Osteoblast (primary cell): ENCODE measurements at places on chromosomes 3 and 15. TPM values are rescaled to one million over a fixed set of nuclear protein-coding genes. Genes with fewer than 3 reads are reported as not detected.

GRCh38 chr15:82315519-82316246 is 33.6 kb downstream of the GOLGA6L10 start:
- H3K4me1 ChIP-seq, result no peaks in the 10 kb centered on the region
- H3K36me3 ChIP-seq, result no peaks in the 10 kb centered on the region
- no peak for DNase-seq
- H3K27ac ChIP-seq, result no peak overlapping the region
- H3K4me3 ChIP-seq, result no peak overlapping the region

DNA sequence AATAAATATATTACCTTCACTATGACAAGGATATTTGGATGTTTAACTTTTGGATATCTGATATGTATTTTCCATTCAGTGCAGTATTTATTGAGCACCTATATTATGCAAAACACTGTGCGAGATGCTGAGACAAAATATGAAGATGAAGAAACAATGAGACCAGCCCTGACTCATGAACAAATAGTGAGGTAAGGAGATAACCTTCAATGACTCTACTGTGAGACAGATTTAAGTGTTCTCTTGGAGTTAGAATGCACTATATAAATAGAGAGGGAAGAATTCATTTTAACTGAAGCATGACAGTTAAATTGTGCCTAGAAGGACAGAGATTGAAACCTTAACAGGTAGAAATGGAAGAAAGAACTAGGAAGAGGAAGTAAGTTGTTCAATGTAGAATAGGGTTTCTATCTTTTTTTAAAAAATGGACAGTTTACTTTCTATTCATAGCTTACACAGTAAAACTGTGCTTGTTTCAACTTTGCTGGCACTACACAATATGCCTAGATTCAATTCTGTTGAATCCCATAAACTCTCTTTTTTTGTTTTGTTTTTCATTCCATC is 124.2 kb downstream of the ZBTB20 start:
- H3K27me3 ChIP-seq, result no peaks in the 10 kb centered on the region
- no peak for DNase-seq
- H3K27ac ChIP-seq, result no peak overlapping the region

GRCh38 chr15:25972141-25972675 is 109.1 kb upstream of the ATP10A start:
- no peaks in the 10 kb centered on the region for H3K4me1 ChIP-seq
- no peaks in the 10 kb centered on the region for H3K36me3 ChIP-seq
- no peak for DNase-seq
- H3K27me3 ChIP-seq, result no peaks in the 10 kb centered on the region
- H3K27ac ChIP-seq, result no peak overlapping the region

DNA sequence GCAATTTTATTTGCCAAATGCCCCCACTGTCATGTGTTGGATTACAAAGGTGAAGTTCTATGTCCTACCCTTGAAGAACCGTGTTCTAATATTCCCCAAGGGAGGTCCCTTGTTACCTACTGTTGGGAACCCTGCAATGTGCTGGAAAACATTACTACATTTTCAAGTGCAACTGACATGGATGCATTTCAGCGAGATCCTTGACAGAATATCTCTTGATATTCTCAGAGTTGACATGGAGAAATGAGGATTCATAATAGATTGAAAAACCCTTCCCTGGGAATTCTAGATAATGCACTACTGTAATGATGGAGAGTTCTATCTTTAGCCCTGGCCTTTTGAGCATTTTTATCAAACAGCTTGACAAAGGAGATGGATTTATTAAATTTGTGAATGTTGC is 397.4 kb downstream of the FEZF2 start:
- no peaks in the 10 kb centered on the region for H3K36me3 ChIP-seq
- H3K27ac ChIP-seq, result no peak overlapping the region
- no peak overlapping the region for H3K4me3 ChIP-seq
- no peaks in the 10 kb centered on the region for H3K27me3 ChIP-seq

DNA sequence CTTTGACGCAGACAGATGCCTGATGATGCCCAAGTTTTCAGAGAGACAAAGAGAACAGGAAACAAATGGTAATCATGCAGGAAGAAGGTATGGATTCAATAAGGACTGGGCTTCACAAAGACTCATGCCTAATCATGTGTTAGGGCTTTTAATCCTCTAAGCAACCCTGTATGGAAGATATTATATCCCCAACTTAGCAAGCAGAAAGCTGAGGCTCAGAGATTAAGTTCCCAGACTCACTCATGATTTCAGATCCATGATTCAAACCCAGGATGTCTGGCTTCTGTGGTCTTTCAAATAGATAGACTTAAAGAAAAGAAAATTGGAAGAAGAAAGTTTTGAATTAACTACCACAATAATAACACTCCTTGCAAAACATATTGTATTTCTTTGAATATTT is 4.1 kb upstream of the CLASP2 start:
- H3K36me3 ChIP-seq, result no peaks in the 10 kb centered on the region
- H3K4me1 ChIP-seq, result peaks cover 12% of the 10 kb centered on the region
- no peaks in the 10 kb centered on the region for H3K27me3 ChIP-seq
- H3K4me3 ChIP-seq, result no peak overlapping the region
- no peak for DNase-seq

DNA sequence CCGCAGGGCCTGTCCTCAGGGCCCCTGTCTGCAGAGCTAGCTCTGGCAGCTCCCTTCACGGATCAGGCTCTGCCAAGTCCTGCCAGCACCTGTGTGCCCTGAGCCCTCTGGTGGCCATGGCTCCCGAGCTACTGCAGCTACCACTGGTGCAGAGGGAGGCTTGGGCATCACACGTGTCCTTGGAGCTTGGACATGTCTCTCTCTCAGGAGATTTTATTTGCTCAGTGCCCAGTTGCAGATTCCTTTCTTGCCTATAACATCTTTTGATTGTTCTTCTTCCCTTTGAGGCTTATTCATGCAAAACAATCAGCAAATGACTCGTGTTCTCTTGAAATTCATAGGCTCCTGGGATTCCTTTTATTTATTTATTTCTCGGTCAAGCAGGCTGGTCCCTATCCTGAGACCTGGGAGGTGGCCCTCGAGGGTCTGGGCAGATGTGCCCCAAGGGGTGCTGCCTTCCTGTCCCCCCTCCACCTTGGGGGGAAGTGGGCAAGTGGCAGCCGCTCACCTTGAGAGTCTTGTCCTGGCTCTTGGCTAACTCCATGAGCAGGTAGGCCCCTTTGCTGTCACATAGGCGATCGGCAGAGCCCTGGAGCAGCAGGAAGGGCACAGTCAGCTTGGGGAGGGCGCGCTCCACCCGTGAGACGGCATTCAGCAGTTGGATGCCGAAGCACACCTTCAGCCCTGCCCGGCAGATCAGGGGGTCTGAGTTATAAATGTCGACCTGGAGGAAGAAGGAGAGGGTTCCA is 21.9 kb downstream of the ABTB1 start:
- H3K4me1 ChIP-seq, result peaks cover 34% of the 10 kb centered on the region
- peak; percentile 43 for DNase-seq
- H3K4me3 ChIP-seq, result no peak overlapping the region
- no peaks in the 10 kb centered on the region for H3K27me3 ChIP-seq
- no peak overlapping the region for H3K27ac ChIP-seq

- DNase-seq, result no peak
- H3K27me3 ChIP-seq, result no peaks in the 10 kb centered on the region
- H3K36me3 ChIP-seq, result peaks cover 45% of the 10 kb centered on the region
- H3K27ac ChIP-seq, result no peak overlapping the region
Measured at GRCh38 chr15:44646460-44646859, 17.0 kb downstream of the SPG11 start.

GRCh38 chr3:41288785-41289184 is 89.5 kb downstream of the CTNNB1 start:
- DNase-seq, result no peak
- no peaks in the 10 kb centered on the region for H3K27me3 ChIP-seq
- H3K4me3 ChIP-seq, result no peak overlapping the region
- H3K36me3 ChIP-seq, result no peaks in the 10 kb centered on the region
- no peak overlapping the region for H3K27ac ChIP-seq
- no peaks in the 10 kb centered on the region for H3K4me1 ChIP-seq

DNA sequence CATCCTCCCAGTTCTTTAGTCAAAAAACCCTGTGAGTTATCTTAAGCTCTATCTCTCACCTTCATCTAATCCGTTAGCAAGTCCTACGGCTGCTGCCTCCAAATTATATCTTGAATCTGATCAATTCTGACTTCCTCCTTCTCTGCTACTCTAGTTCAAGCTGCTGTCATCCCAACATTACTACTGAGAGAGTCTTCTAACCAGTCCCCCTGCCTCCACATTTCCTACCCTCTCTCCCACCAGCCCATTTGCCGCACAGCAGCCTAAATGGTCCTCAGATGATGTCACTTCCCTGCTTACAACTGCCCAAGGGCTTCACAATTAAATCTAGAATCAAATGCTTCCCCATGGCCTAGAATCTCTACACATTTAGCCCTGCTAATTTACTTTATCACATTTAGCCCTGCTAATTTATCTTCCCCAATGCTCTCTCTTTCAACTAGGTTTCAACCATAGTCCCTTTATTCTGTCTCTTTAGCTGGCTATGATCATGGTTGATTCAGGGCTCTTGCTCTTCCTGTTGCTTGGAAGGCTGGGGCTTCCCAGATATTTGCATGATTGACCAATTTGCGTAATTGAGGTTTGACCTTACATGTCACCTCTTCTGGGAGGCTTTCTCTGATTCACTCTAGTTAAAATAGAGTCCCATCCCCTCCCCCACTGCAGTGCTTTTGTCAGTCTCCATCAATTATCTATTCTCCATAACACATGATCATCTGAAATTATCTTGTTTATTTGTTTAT is 11.0 kb upstream of the ARL14 start:
- H3K4me1 ChIP-seq, result peaks cover 23% of the 10 kb centered on the region
- no peak for DNase-seq
- no peak overlapping the region for H3K4me3 ChIP-seq
- peak overlapping the region; percentile 36 for H3K27ac ChIP-seq
- no peaks in the 10 kb centered on the region for H3K36me3 ChIP-seq

- H3K27ac ChIP-seq, result no peak overlapping the region
- DNase-seq, result no peak
- no peaks in the 10 kb centered on the region for H3K36me3 ChIP-seq
- no peaks in the 10 kb centered on the region for H3K4me1 ChIP-seq
- H3K27me3 ChIP-seq, result no peaks in the 10 kb centered on the region
- no peak overlapping the region for H3K4me3 ChIP-seq
Measured at GRCh38 chr3:133474817-133475216, 75.0 kb downstream of the BFSP2 start.

GRCh38 chr3:45234250-45234649 is 8.2 kb upstream of the TMEM158 start:
- peaks cover 30% of the 10 kb centered on the region for H3K27me3 ChIP-seq
- no peak for DNase-seq
- H3K4me3 ChIP-seq, result no peak overlapping the region
- no peaks in the 10 kb centered on the region for H3K36me3 ChIP-seq
- no peaks in the 10 kb centered on the region for H3K4me1 ChIP-seq

GRCh38 chr15:51425517-51426040 is 84.1 kb downstream of the GLDN start:
- H3K36me3 ChIP-seq, result no peaks in the 10 kb centered on the region
- no peaks in the 10 kb centered on the region for H3K27me3 ChIP-seq
- no peak for DNase-seq
- no peak overlapping the region for H3K4me3 ChIP-seq
- H3K27ac ChIP-seq, result no peak overlapping the region
- H3K4me1 ChIP-seq, result no peaks in the 10 kb centered on the region

DNA sequence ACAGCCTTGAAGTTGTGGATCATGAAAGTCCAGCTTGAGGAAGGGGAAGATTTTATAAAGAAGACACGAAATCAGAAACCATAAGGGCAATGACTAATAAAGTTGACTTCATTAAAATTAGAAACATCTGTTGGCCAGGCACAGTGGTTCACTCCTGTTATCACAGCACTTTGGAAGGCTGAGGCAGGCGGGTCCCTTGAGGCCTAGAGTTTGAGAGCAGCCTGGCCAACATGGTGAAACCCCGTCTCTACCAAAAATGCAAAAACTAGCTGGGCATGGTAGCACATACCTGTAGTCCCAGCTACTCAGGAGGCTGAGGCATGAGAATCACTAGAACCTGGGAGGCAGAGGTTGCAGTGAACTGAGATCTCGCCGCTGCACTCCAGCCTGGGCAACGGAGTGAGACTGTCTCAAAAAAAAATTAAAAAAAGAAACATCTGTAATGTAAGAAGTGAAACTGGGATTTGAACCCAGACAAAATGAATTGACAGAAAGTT is 7.9 kb upstream of the UBXN7 start:
- peaks cover 9% of the 10 kb centered on the region for H3K4me1 ChIP-seq
- H3K4me3 ChIP-seq, result no peak overlapping the region
- no peaks in the 10 kb centered on the region for H3K36me3 ChIP-seq
- no peaks in the 10 kb centered on the region for H3K27me3 ChIP-seq
- DNase-seq, result peak; percentile 88
- H3K27ac ChIP-seq, result peak overlapping the region; percentile 43

DNA sequence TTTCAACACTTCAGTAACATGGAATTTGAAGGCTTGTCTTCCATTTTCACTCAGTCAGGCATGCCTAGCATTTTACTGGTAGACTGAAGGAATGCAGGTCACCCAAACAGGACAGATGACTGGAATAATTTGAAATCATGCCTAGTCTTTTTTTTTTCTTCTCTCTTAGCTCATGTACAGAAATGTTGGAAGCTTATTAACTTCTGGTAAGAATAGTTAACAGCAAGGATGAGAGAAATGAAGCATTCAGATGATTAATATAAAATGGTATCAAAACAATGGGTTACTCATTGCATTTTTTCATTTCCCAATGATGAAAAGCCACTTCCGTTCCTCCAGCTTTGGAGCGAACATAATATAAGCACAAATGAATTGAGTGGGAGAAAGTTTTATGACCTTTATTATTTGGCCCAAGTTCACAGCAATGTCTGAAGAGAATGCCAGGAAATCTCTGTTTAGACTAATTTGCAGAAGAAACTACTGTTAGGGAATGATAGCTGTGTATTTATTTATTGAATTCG is 431.6 kb upstream of the RASGRP1 start:
- no peak overlapping the region for H3K4me3 ChIP-seq
- H3K27ac ChIP-seq, result peak overlapping the region; percentile 92
- peak; percentile 52 for DNase-seq
- peaks cover 48% of the 10 kb centered on the region for H3K4me1 ChIP-seq
- H3K36me3 ChIP-seq, result no peaks in the 10 kb centered on the region

GRCh38 chr3:53570709-53571108 is 76.3 kb downstream of the CACNA1D start:
- H3K27me3 ChIP-seq, result no peaks in the 10 kb centered on the region
- H3K4me1 ChIP-seq, result no peaks in the 10 kb centered on the region
- no peaks in the 10 kb centered on the region for H3K36me3 ChIP-seq
- no peak overlapping the region for H3K27ac ChIP-seq

GRCh38 chr3:195549931-195550519 is 6.9 kb upstream of the PPP1R2 start:
- no peak for DNase-seq
- no peak overlapping the region for H3K4me3 ChIP-seq
- H3K4me1 ChIP-seq, result peaks cover 16% of the 10 kb centered on the region
- no peaks in the 10 kb centered on the region for H3K36me3 ChIP-seq

Gene GAP43
- total RNA-seq, result 2.1 and 3.6 TPM in 2 replicates

Gene TMEM40
- total RNA-seq, result not detected in 2 replicates

Gene GOLGA6B
- not detected in 2 replicates for total RNA-seq

Gene C3orf70
- 1.4 and 1.5 TPM in 2 replicates for total RNA-seq

Gene TRAT1
- total RNA-seq, result not detected in 2 replicates

Gene SUCNR1
- total RNA-seq, result under 0.01 TPM in 1 of 2 replicates, not detected in the other

Gene ROPN1
- not detected in 2 replicates for total RNA-seq

Gene CLRN1
- not detected in 2 replicates for total RNA-seq
